ENCODE measurements at places on chromosomes 4 and X. TPM values are rescaled to one million over a fixed set of nuclear protein-coding genes. Genes with fewer than 3 reads are reported as not detected.

Gene C4orf51
- not detected for total RNA-seq

Gene ADAMTS3
- 2.2 TPM for total RNA-seq

- DNase-seq: no peak
These were observed 56.4 kb downstream of the CXorf58 start for GRCh38 chrX:23964191-23964590.

GRCh38 chrX:23035493-23035892, 35.7 kb downstream of the DDX53 start:
- no peak for DNase-seq

- DNase-seq: no peak
These were observed 22.5 kb downstream of the LETM1 start for GRCh38 chr4:1833307-1834046.

GRCh38 chrX:9023293-9023692, 10.6 kb downstream of the FAM9B start:
- DNase-seq: no peak
